Regular cardiac myocyte (primary cell): ENCODE measurements at places on chromosomes 7 and 10. TPM values are rescaled to one million over a fixed set of nuclear protein-coding genes. Genes with fewer than 3 reads are reported as not detected.

Gene HKDC1
- 0.38 and 0.85 TPM in 2 replicates for total RNA-seq

Gene HSPA12A
- total RNA-seq, result 10.9 and 18.0 TPM in 2 replicates

Gene ACTL6B
- not detected in 2 replicates for total RNA-seq

Gene FFAR4
- not detected in 2 replicates for total RNA-seq
